Natural killer cell treated with Interleukin-12 subunit alpha and Interleukin-12 subunit beta and Interleukin-15 and Interleukin-18, amount 100 ng/mL, for 72 hours (primary cell): ENCODE measurements at places on chromosomes 12 and 14.

DNA sequence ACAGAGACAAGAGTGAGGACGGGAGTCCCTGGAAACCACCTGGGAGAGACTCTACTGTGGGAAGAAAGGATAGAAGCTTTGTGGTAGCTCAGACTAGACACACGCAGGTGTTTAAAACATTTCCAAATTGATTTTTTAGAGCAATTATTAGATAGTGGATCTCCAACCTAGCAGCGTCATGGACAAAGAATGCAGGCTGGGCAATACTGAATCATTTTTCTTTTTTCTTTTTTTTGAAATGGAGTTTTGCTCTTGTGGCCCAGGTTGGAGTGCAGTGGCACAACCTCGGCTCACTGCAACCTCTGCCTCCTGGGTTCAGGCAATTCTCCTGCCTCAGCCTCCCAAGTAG, 13.1 kb downstream of the GPR132 start:
- DNase-seq, result no peak

GRCh38 chr12:106291342-106291741, 11.2 kb upstream of the TCP11L2 start:
- no peak for DNase-seq

- peak; percentile 84 for DNase-seq
Measured at GRCh38 chr12:124767066-124767821, 96.4 kb downstream of the SCARB1 start.

GRCh38 chr14:64879635-64880220, at the start of gene SPTB:
Gene SPTB, minus strand, starts transcription at chr14:64879907. Its CDS starts 56,813 bp downstream, at chr14:64823094.
- DNase-seq, result peak; percentile 76

- DNase-seq, result no peak
Measured at GRCh38 chr12:56261503-56262232, 3.5 kb upstream of the ANKRD52 start.

GRCh38 chr14:45426685-45427282, 173.8 kb upstream of the MIS18BP1 start:
- no peak for DNase-seq

GRCh38 chr14:34498684-34499412, 36.8 kb upstream of the SPTSSA start:
- no peak for DNase-seq

- no peak for DNase-seq
Measured at GRCh38 chr12:98869886-98870503, 224.9 kb downstream of the APAF1 start.

GRCh38 chr12:131897276-131897675, 2.9 kb downstream of the ULK1 start:
- no peak for DNase-seq

DNA sequence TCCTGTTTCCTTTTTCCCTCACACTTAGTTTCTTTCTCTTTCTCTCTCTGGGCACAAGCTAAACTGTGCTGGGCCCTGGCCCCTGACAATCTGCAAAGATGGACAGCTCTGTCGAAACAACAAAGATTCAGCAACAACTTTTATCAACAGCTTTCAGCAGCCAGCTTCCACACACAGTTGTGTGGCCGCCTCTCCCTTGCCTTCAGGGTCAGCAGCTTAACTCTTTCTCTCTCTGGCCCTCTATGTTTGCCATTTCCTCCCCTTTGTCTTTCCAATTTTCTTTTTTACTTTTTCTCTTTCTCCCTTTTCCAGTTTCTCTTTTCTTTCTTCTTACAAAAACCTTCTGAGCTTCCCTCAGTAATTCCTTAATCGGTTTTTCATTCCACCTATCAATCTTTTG, 43.3 kb downstream of the IQSEC3 start:
- peak; percentile 5 for DNase-seq

DNA sequence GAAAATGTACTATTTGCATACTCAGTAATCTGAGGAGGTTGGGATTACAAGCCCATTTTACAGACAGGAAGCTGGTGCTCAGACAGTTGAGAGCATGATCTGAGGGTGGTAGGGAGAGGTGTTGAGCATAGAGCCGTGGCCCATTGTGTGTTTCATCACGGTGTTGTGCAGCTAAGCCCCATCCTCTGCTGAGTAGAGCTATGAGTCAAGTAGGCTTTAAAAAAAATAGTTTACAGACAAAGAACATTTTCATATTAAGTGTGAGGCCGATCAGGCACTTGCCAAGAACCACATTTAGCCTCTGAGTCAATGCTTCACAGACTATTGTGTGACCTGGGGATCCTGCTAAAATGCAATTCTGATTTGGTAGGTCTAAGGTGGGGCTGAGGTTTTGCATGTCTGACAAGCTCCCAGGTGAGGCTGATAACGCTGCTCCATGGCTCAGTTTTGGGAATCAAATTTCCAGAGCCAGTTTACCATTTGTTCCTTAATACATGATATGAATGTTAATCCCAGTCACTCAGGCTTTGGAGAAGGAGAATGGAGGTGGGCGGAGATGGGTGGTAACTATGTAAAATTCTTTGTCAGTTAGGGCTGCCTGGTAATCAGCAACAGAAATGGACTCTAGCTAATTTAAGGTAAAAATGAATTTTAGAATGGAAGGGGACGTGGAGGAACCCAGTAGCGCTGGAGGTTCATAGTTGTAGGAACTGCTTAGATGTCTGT, 22.2 kb downstream of the ZNF664 start:
- DNase-seq, result peak; percentile 63

DNA sequence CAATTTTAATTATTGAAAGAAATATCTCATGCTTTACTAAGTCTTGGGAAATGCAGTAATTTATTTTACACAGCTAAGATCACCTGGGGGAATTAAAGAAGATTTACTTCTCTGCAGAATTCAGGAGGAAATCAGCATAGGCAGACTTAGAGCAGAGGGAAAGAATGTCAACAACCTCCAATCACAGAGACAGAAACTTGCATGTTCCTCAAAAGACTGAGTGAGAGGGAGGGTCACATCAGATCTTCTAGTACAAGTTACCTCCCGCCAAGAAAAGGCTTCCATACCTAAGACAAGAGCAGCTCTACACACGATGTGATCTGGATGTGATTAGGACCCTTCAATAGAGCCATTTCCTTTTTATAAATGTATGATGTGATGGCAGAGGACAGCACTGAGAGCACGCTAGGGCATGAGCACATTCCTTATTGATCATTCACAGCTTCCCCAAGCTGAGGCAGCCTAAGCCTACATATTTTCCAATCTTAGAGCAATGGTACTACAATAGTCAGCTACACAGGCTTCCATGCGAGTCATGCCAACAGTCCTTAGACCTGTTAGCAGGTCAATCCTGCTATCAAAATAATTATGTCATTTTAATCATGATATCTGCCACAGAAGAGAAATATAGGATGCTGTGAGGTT, 403.3 kb downstream of the ETNK1 start:
- DNase-seq, result no peak

DNA sequence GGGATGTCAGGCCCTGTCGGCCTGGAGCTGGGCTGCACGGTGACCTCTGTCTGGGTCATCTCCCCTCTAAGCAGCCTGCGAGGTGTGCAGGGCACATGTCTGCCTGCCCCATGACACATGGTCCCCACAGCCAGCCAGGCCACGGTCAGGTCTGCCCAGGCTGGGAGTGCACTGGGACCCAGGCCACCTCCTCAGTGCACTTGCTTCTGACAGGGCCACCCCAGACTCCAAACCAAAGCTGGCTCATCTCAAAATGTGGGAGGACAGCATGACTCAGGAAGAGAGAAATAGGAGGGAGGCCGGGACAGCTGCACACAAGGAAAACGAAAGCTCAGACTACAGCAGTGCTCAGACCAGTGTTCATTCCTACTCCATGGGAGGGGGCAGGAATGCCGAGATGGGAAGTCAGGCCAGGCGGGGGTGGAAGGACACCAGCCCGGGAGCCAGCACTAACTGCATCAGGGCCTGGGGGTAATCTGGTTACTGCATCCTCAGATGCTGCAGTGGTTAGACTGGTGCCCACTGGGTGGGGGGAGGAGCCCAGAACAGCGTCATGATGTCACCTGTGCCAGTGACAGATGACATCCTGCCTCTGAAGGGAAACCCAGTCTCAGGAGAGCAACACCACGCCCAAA, 4.0 kb downstream of the P2RX2 start:
- DNase-seq, result no peak

- DNase-seq, result no peak
Measured at GRCh38 chr12:116563262-116563661, 4.1 kb downstream of the MAP1LC3B2 start.

DNA sequence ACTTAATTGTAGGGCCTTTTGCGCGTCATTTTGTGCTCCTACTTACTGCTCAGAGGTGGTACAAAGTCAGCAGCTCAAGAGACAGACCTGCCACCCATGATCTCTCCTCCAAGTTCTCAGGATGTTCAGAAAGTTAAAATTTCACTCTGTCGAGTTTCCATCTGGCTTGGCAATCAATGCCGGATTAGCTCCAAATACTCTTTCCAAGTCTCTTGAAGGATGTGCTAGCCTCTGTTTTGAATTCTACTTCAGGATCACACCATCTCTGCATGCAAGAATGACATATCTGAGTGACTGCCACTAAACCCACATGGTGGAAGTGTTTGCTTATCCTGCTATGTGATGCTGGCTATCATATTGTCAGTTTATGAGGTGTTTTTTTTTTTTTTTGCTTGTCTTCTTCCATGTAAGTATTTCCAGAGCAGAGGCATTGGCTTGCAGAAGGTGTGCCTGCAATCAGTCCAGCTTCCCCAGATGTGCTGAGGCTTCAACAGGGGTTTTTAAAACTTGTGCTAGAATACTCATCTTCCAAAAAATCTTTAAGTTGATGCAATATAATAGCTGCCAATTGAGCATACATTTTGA, 125.6 kb downstream of the RGS6 start:
- DNase-seq, result no peak

- no peak for DNase-seq
Measured at GRCh38 chr14:65879248-65880009, 466.9 kb downstream of the FUT8 start.
